Tibial nerve (tissue), 4 donors: ENCODE measurements at places on chromosomes 2 and 18. TPM values are rescaled to one million over a fixed set of nuclear protein-coding genes. Genes with fewer than 3 reads are reported as not detected.

The RAPGEF4 gene
- total RNA-seq: 12.0 TPM

DNA sequence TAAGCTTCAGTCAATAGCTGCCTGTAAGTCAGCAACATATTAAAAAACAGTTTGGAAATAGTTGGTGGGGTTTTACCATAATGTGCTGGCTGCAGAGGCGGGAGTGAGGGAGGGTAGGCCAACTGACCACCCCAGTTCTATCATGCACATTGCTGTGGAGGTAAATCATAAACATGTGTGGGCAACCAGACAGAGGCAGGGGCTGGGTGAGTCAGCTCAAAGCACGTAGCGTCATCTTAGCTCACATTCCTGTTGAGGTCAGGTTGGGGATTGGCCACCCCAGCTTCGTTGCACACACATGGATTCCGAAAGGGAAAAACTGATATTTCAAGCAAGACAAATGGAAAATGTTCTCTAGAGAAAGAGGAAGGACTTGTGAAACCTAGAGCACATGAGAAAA lies 19.5 kb downstream of the GPR45 start:
- no peaks in the 10 kb centered on the region for H3K4me1 ChIP-seq
- H3K4me3 ChIP-seq: no peak overlapping the region
- H3K27me3 ChIP-seq: no peaks in the 10 kb centered on the region
- no peak for DNase-seq
- no peaks in the 10 kb centered on the region for H3K36me3 ChIP-seq

DNA sequence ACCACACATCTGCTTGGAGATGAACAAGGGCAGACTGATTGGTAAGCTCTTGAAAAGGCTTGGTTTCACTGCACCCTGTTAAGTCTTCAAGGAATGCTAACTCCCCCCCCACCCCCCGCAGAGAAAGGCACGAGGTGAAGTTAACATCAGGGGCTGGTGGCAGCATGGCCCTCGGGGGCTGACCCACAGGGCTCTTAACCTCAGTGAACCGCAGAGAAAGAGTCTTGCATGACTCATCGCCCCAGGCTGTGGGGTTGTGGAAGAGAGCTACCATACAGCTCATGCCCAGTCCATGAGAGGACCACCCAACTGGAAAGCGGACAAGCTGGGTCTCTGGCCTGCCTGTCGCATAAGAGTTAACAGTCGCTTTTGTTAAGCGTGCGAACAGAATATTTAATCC lies 10.6 kb upstream of the CEP68 start:
- no peaks in the 10 kb centered on the region for H3K27me3 ChIP-seq
- H3K27ac ChIP-seq: no peak overlapping the region
- H3K4me3 ChIP-seq: no peak overlapping the region
- DNase-seq: no peak
- no peaks in the 10 kb centered on the region for H3K4me1 ChIP-seq
- H3K36me3 ChIP-seq: peaks cover 7% of the 10 kb centered on the region

DNA sequence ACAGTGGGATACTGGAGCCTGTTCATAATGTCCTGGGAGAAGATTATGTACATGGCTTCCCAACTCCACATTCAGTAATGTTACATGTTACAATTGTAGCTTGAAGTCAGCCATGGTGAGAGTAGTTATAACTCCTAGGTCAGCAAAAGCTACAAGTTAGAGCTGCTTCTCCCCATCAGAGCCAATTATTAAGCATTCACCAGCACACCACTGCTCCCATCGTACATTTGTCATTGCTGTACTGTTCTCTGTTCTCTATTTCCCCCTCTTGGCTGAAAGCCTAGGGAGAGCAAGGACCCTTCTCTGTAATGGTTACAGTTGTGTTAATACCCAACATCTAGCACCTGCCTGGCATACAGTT lies 5.3 kb upstream of the TLK1 start:
- H3K27ac ChIP-seq: no peak overlapping the region
- H3K4me1 ChIP-seq: no peaks in the 10 kb centered on the region

- no peak overlapping the region for H3K4me3 ChIP-seq
- H3K27me3 ChIP-seq: no peaks in the 10 kb centered on the region
- peak overlapping the region; percentile 6 for H3K27ac ChIP-seq
- peaks cover 5% of the 10 kb centered on the region for H3K4me1 ChIP-seq
These were observed 34.8 kb upstream of the MGAT5 start for GRCh38 chr2:134218930-134219658.

GRCh38 chr2:132909427-132909826 lies 239.4 kb upstream of the LYPD1 start:
- no peak overlapping the region for H3K27ac ChIP-seq
- no peak for DNase-seq
- H3K4me1 ChIP-seq: no peaks in the 10 kb centered on the region
- no peaks in the 10 kb centered on the region for H3K36me3 ChIP-seq
- no peak overlapping the region for H3K4me3 ChIP-seq
- no peaks in the 10 kb centered on the region for H3K27me3 ChIP-seq

DNA sequence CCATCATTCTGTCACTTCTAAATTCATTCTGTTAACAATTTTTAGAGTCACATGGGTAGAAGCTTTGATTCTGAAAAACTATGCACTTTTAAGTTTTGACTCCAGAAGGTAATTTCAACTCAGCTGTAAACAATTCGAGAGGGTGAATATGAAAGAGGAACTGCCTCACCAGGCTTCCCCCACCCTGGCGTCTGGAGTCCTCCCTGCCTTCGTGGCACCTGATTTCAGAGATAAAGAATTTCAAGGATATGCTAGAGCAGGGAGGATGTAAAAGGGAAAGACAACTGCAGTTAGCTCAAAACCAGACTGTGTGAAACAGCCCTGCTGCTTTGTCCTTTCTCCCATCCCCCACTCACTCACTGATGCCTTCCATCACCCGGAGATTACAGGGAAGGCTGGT lies 40.7 kb downstream of the ONECUT2 start:
- H3K27me3 ChIP-seq: no peaks in the 10 kb centered on the region
- no peak for DNase-seq
- no peak overlapping the region for H3K4me3 ChIP-seq
- H3K36me3 ChIP-seq: no peaks in the 10 kb centered on the region
- no peak overlapping the region for H3K27ac ChIP-seq

DNA sequence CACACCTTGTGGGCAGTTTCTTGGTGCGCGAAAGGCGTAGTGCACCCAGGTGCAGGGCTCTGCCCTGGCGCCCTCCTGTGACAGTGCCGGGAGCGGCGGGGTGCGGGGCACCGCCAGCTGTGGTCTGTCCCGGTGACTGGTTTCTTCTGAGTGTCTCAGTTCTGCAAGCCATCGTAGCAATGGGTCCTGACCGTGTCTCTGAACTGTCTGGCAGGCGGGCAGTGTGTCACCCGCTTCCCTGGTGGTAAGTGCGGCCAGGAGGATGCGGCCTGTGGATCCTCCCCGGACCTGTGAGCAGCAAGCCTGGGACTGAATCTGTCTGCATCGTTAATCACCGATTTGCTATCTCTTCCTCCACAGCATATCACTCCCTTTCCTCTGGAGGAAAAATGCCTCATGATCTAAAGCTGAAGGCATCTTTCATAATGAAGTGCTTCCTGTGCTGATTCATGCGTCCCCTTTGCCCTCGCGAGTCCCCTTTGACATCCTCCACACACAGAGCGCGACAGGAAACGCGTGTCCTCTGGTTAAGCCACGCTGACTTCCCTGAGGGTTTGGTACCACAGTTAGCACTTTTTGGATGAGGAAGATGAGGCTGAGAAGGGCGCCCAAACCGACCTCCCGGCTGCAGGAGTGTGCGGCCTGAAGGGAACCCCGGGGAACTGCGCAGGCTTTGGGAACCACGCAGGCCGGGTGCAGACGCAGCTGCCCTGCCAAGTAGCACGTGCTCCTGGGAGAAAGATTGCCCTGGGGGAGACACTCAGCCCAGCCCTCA lies 416.0 kb upstream of the HS6ST1 start:
- H3K36me3 ChIP-seq: no peaks in the 10 kb centered on the region
- H3K4me1 ChIP-seq: peaks cover 13% of the 10 kb centered on the region
- H3K27ac ChIP-seq: no peak overlapping the region
- no peak overlapping the region for H3K4me3 ChIP-seq
- no peaks in the 10 kb centered on the region for H3K27me3 ChIP-seq
- no peak for DNase-seq

The ALK gene
- 0.90 TPM for total RNA-seq

DNA sequence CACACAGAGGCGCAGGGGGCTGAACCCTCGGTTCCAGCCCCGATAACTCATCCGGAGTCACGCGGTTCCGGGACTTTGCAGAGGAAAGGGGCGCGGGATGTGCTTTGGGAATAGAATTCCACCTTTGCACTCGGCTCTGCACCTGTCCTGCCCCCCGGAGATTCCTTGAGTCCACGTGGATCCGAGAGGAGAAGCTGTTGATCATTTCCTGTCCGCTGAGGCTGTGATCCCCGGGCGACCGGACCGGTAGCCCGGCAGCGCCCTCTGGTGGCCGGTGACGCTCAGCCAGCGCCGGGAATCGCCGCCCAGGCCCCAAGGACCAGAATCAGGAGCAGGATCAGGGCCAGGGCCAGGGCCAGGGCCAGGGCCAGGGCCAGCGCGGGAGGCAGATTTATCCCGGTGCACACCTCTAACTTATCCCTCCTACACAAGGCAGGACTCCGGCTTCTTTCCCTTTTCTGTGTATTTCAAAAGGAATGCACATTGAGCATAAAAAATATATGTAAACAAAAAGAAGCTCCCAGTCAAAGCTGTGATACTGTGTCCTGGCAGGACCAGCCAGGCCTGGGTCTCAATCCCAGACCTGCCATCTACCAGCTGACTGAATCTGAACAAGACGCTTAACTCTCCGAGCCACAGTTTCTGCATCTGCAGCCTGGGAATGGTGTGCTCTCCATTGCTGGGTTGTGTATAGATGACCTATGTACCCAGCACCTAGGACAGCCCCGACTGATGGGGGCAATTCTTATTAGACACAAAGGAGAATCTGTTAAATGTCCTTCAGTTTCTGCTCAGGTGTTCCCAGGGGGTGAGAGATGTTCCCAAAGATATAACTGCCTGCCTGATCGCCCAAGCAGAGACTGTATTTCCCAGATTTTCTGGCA lies 8.5 kb upstream of the SPATA3 start:
- H3K27me3 ChIP-seq: peaks cover 24% of the 10 kb centered on the region
- H3K36me3 ChIP-seq: no peaks in the 10 kb centered on the region
- H3K4me1 ChIP-seq: no peaks in the 10 kb centered on the region
